Activated naive CD8-positive, alpha-beta T cell treated with anti-CD3 and anti-CD28 coated beads, Interleukin-2, amount 50 U/mL, for 24 hours (primary cell): ENCODE measurements at places on chromosomes 12 and 14.
A peak's percentile ranks its signal among the peaks of the same experiment; 100 is the strongest.

DNA sequence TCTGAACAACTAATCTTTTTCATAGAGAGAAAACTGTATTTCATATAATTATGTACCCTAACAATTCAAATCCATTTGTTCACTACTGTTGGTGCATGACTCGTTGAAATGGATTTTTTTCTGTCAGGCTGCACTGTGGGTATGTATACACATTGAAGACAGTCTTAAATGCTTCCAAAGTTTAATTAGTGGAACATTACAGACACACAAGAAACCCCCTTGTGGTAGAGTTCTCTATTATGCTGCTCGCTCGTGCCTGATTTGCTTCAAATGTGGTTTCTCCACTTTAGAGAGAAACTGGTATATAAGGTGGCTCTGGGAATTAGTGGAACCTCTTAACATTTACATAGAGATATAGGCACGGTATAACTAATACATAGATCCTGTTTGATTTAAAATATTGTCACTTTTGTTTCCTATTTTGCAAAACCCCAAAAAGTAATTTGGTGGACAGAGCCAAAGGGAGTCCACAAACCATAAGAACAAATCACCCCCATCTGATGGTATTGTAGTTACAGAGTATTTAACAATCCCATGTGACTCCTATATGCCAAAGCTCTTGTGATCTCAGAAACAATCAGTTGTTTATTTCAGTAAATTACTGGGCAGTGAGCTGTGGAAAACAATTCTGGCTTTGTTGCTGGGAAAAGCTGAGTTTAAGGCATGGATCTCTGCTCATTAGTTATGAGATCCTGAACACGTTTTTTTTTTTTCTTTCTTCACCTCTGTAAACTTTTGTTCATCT, 159.5 kb downstream of the BRMS1L start:
- no peak for DNase-seq

GRCh38 chr14:63011623-63012022, 33.6 kb downstream of the KCNH5 start:
- no peak for DNase-seq

GRCh38 chr14:60649875-60650372, 647 bp upstream of the SIX1 start:
- no peak for DNase-seq

DNA sequence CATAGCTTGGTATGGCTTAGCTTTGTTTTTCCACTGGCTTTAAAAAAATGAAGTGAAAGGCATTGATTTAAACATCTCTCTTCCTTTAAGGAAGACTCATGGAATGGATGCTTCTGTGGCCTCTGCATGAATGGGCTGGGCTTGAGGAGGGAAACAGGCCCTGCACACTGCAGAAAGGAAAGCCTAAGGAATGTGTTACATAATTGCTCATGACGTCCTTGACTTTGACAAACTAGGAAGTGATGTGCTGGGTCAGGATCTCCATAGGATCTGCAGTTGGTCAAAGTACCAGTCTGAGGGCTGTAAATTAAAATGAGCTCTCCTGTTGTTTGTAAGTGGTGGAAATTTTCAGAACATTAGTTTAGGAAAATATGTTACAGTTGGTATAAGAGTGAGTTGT, 12.7 kb downstream of the SAMD4A start:
- no peak for DNase-seq

DNA sequence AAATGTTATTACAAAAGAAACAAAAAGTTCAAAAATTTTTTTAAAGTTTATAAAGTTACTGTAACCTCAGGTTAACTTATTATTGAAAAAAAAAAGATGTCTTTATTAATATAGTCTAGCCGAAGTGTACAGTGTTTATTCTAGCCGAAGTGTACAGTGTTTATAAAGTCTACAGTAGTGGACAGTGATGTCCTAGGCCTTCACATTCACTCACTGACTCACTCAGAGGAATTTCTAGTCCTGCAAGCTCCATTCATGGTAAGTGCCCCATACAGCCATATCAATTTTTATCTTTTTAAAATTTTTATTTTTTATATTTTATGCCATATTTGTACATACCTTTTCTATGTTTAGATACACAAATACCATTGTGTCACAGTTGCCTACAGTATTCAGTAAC, 10.4 kb downstream of the ATG2B start:
- no peak for DNase-seq

- peak; percentile 67 for DNase-seq
Measured at GRCh38 chr12:6620137-6620884, 13.1 kb upstream of the CHD4 start.

GRCh38 chr12:124623344-124624035, 56.1 kb upstream of the NCOR2 start:
- DNase-seq: no peak

GRCh38 chr12:57853864-57854556, 7.5 kb upstream of the CTDSP2 start:
- no peak for DNase-seq

GRCh38 chr12:113440336-113440735, 18.2 kb downstream of the SDSL start:
- no peak for DNase-seq

- DNase-seq: no peak
Measured at GRCh38 chr12:130765186-130765659, 49.1 kb upstream of the RIMBP2 start.

DNA sequence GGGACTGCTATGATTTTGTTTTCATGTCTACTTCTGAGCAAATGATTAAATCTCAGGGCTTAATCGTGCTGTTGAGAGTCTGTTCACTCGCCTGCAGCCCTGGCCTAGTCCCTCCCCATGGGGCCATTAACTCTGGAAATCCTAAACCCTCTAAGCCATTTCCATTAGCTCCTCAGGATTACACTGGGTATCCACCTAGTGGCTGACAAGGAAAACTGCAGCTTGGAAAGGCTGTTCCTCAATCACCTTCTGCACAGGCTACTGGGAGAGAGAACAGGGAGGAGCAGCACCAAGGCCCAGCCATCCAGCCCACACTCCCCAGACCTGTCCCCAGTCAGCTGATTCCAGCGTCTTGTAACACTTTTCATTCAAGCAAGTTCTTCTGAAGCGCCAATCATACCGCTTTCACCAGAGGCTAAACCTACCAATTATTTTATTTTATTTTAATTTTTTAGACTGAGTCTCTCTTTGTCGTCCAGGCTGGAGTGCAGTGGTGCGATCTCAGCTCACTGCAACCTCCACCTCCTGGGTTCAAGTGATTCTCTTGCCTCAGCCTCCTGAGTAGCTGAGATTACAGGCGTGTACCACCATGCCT, 48.7 kb downstream of the NEUROD4 start:
- DNase-seq: peak; percentile 19

DNA sequence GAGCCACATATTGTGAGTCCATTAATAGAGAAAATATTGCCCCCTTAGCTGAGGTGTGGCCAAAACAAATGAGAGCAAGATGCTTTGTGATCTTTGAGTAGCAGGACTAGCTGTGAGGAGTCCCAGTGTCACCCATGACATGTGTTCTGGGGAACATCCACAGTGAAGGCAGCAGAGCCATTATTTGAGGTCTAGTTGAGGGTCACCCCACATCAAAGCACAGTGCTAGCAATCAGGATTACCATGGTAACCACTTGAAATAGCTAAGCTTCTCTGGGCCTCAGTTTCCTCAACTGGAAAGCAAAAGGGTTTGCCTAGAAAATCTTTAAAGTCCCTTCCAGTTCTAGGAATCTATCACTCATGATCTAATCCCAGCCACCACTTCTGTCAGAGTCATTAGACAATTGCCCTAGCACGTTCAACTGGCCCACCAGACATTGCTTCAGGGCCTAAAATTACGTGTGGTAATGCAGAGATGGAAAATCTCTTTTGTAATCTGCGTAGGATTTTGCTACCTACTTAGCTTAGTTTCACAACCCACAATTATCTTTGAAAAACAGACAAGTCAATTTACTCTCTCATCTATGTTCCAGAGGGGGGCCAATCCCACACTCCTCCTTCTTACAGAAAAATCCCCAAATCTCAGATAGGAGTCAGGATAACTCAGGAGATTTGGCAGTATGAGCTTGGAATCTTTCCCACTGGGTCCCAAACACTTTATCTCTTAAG, 251.2 kb upstream of the EGLN3 start:
- no peak for DNase-seq

- DNase-seq: peak; percentile 47
Measured at GRCh38 chr12:48165089-48165981, 8.0 kb upstream of the ASB8 start.

DNA sequence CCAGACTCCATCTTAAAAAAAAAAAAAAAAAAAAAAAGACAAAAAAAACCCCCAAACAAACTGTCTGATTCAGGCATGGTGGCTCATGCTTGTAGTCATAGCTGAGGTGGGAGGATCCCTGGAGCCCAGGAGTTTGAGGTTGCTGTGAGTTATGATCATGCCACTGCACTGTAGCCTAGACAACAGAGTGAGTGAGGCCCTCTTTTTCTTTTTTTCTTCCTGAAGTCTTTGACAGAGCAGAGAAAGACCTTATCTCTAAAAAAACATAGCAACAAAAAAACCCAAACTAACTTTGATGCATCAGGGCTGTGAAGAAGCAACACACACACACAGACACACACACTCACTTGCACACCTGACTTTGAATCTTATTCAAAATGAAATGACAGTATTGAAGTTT, 7.7 kb upstream of the AMN1 start:
- peak; percentile 48 for DNase-seq

DNA sequence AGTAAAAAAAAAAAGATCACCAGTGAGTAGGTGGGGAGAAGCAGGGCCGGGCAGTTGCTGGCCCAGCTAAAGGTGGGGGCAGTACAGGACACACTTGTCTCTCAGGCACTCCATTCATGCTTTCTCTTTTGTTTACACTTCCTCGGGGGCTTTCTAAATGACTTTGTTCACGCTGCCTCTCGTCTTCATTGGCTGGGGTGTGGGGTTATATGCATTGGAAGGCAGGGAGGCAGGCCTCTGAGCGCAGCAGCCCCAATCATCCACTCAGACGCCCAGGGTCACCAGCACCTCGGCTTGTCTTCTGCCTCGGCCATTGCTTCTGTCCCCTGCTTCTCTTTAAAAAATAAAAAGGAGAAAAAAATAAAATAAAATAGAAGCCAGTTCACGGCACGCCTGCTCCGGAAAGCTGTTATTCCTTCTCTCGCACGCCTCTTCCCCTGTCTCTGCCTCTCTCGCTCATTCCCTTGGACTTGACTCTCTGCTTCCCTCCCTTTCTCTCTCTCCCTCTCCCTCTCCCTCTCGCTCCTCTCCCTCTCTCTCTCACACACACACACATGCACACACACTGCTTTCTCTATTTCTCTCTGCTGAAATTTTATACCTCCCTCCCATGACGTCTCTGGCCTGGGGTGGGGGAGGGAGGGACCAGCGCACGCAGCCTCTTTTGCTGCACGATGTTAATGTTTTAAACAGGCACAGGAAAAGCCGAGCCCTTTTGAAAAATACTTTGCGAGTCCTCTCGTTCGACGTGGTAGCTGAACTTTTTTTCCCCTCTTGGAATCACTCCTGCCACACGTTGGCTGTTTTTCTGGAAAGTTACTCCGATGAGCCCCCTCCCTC, at the start of gene TGFB3:
Gene TGFB3 (minus strand): TSS at position 570 of the 840 bp plus-strand sequence. CDS start 1,102 bp downstream, outside the sequence.
- DNase-seq: peak; percentile 42

- DNase-seq: no peak
Measured at GRCh38 chr12:100375038-100375735, 18.3 kb downstream of the SLC17A8 start.

- no peak for DNase-seq
Measured at GRCh38 chr12:110669193-110669502, 19.8 kb downstream of the HVCN1 start.

DNA sequence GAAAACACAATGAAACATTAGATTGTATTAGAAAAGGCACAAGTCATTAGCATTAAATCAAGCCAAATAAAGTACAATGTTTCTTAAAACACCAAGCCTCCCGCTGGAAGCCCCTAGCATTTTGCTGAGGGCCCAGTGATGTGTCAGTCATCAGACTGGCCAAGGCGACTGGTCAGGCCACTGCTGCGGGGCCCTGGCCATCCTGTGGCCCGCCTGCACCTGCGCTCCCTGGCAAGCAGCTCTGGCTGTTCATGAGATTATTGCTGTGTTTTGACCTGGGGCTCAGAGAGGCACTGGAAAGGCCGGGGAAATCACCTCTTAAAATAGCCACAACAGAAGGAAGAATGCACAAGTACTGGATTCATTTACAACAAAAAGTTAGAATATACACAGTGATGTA, 24.2 kb upstream of the AMN start:
- DNase-seq: no peak

GRCh38 chr14:32694795-32695449, 243.8 kb upstream of the NPAS3 start:
- no peak for DNase-seq

DNA sequence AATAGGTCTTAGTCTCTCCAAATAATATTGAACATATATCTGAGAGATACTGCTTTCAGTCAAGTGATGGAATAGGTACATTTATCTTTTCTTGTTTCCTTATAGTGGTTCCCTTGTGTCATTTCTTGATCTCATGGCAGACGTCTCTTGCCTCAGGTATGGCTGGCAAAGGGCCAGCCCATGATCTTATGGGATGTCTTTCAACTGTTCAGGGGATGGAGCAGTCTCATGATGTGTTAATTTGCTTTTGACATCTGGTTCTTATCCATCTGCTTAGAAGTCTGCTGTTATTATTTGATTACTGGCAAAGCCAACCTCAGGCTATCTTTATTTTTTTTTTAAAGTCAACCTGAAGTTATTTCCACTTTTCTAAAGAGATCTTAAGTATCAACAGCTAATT, 262.9 kb downstream of the TMEM117 start:
- DNase-seq: no peak

- no peak for DNase-seq
Measured at GRCh38 chr14:41489315-41489972, 117.2 kb upstream of the LRFN5 start.

DNA sequence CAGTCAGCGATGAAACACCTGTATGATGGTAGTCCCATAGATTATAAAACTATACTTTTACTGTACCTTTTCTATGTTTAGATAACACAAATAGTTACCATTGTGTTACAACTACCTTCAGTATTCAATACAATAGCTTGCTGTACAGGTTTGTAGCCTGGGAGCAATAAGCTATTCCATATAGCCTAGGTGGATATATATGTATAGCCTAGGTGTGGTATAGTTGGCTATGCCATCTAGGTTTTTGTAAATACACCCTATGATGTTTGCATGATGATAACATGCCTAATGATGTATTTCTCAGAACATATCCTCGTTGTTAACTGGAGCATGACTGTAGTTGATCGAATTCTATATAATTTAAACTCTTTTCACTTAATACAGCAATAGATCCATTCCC, 316.1 kb downstream of the FUT8 start:
- DNase-seq: no peak

DNA sequence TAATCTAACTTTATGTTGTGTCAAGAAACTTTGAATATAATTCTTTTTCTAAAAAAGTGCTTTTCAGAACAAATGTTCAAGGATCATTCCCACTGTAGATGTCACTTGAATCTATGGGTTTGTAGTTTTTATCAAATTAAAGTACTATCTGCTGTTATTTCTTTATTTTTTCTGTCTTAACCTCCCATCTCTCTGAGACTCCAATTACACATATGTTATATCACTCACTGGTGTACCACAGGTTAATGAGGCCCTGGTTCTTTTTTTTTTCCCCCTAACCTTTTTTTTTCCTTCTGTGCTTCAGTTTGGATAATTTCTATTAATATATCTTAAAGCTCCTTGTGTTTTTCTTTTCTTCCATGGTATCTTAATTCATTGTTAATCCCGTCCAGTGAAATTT, 279.9 kb upstream of the RGS6 start:
- no peak for DNase-seq

GRCh38 chr12:52059582-52060497, 8.6 kb downstream of the NR4A1 start:
- DNase-seq: no peak

- no peak for DNase-seq
Measured at GRCh38 chr12:58202933-58203718, 261.8 kb downstream of the ATP23 start.

- no peak for DNase-seq
Measured at GRCh38 chr14:104323551-104324175, 185.3 kb downstream of the KIF26A start.
